ENCODE measurements at places on chromosomes 13 and 19.
A peak's percentile ranks its signal among the peaks of the same experiment; 100 is the strongest.

- no peak for DNase-seq
These were observed 59.9 kb upstream of the TPP2 start for GRCh38 chr13:102536695-102537485.

DNA sequence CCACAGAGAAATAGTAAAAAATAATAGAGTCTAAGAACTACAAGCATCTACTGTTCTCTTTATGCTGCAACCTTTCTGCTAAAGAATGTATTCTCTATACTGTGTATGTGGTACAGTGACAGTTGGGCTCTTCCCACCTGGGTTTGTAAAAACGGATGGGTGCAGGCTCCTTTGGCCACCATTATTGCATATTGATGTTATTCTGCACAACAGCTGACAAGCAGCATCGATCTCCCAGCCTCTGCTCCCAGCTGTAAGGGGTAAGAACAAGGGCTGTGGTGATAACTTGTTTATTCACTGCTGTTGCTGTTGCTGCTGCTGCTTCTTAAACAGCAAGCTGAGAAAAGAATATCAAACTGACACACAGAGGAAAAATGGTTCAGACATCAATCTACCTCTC lies 56.1 kb downstream of the KCNRG start:
- DNase-seq: no peak

DNA sequence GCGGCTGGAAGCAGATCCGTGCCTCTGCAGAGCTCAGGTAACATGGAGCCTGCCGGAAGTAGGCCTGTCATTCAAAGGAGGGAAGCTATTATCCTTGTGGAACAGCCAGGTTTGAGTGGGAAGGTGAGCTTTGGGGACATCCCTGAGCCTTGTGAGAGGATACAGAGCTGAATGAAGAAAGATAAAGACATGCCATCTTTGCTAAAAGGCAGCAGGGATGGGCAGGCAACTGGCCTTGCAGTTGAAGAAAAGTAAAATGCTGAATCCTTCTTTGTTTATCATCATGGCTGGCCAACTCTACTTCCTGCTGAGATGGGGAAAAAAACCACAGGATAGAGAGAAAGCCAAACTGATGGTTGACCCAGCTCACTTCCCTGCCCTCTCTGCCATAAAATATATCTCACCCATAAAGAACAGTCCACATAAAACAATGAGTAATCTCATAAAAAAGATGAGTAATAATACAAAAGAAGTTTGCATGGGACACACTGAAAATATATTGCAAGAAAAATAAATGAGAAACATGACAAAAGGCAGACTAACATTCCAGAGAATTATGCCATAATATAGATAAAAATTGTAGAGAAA lies 226.3 kb downstream of the DLEU7 start:
- DNase-seq: no peak

GRCh38 chr19:19280561-19280960 lies 7.5 kb upstream of the TM6SF2 start:
- no peak for DNase-seq

DNA sequence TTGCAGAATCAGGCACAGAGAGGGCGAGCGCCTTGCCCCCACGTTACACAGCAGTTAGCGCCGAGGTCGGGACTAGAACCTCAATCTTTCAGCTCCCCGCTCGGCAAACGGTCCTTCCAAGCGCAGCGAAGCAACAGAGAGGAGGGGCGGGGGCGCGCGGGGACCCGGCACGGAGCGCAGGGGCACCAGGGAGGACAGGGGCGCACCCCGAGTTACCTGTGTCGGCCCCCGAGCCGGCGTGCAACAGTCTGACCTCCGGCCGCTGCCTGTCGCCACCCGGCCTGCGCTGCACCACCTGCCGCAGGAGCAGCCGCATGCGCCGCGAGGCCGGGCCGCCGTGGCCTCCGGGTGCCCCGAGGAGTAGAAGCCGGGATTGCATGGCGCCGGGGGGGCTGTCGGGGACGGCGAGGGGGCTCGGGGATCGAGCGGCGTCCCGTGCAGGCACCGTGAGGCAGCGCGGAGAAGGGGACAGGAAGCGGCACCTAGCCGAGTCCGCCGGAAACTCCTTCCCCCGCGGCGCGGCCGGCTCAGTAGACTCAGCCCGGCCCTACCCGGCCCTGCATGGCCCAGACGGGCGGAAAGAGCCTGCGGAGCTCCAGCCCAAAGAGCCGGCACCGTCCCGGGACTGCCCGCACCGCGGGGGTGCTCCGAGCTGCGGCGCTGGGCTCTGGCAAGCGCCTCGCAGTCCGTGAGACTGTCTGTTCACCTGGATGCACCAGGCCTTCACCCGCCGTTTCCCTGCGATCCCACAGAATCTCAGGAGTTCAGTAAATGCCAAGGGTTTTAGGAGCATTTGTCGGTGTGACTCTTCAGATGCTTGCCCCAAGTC lies at the start of gene VWA8:
Gene VWA8, minus strand, starts transcription at position 473 of the 829 bp plus-strand sequence. Its CDS starts 94 bp downstream, at position 379.
- peak; percentile 86 for DNase-seq
